ENCODE measurements at places on chromosomes 1 and 21. TPM values are rescaled to one million over a fixed set of nuclear protein-coding genes. Genes with fewer than 3 reads are reported as not detected.

PBX1 gene
- total RNA-seq: 197 TPM

APP gene
- total RNA-seq: 549 TPM

ITGB2 gene
- 4.9 TPM for total RNA-seq

SPATA46 gene
- total RNA-seq: not detected

CD247 gene
- 1.2 TPM for total RNA-seq

IQGAP3 gene
- total RNA-seq: 1.2 TPM

ITGB3BP gene
- total RNA-seq: 17.5 TPM

PLPP3 gene
- 28.1 TPM for total RNA-seq

RGS13 gene
- total RNA-seq: not detected

DISP3 gene
- 12.2 TPM for total RNA-seq

CFAP57 gene
- total RNA-seq: 0.82 TPM

LMOD1 gene
- total RNA-seq: 0.41 TPM

NBPF20 gene
- total RNA-seq: 4.1 TPM

SFN gene
- under 0.01 TPM for total RNA-seq

CNIH3 gene
- total RNA-seq: 44.0 TPM

NPHS2 gene
- total RNA-seq: not detected

NCMAP gene
- total RNA-seq: under 0.01 TPM

OR2G6 gene
- not detected for total RNA-seq

RHD gene
- total RNA-seq: 0.41 TPM

TTC34 gene
- under 0.01 TPM for total RNA-seq

TTLL7 gene
- 134 TPM for total RNA-seq

NEK2 gene
- total RNA-seq: 2.9 TPM

LIN28A gene
- not detected for total RNA-seq

FCGR3A gene
- 2.9 TPM for total RNA-seq

SLC44A5 gene
- 162 TPM for total RNA-seq

FLG2 gene
- not detected for total RNA-seq

All from frontal cortex (tissue), 4 donors.